H9 (cell line): ENCODE measurements at places on chromosomes 6 and 20.

- no peak for DNase-seq
These were observed 44.5 kb downstream of the NCOA7 start for GRCh38 chr6:125835221-125835744.

DNA sequence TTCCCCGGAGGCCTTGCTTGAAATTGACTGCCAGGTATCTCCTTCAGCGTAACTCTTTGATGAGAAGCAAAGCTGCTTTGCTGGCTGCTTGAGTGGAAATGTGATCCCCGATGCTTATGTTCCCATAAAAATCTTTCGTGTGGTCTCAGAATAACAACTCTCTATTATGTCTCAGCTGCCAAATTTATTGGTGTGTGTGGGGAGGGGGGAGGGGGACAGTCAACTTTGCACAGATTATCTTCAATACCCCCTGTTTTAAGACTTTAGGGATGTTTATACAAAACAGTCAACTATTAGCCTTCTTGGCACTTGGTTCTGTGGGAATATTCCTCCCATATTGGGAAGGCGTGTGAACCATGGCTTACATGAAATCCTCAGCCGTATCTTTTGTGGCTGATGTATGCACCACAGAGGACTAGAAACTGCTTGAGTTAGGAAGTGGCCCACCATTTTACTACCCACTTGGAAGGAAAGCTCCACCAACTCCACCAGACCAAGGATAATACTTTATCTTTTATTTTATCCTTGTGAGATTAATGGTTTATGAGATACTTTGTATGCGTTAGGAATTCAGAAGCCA is 101.5 kb upstream of the SLC24A3 start:
- no peak for DNase-seq

DNA sequence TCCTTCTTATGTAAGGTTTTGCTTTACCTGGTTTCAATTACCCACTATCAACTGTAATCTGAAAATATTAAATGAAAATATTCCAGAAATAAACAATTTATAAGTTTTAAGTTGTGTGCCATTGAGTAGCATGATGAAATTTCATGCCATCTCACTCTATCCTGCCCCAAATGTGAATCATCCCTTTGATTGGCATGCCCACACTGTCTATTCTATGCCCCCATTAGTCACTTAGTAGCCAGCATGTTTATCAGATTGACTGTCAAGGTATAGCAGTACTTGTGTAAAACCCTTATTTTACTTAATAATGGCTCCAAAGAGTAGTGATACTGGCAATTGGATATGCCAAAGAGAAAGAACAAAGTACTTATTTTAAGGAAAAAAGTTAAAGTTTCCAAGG is 403.8 kb downstream of the ADGRB3 start:
- no peak for DNase-seq

DNA sequence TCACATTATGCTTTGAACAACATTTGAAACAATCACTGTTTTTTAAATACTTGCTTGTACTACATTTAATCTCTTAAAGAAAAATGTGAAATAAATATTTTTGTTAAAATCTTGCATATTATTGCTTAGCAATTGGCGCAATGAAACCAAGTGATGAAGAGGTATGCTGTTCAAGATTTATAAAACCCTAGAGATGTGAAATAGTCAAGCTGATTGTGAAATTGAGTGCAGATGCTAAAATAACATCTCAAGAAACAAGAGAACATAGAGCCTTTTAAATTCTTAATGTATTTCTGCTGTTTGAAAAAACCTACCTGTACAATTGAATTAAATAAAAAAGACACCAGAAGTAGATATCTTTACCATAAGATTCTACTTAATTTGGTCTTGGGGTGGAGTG is 179.2 kb upstream of the MCHR2 start:
- no peak for DNase-seq

GRCh38 chr6:117870486-117871242 is 36.4 kb upstream of the SLC35F1 start:
- DNase-seq = no peak

- peak; percentile 14 for DNase-seq
These were observed 67.1 kb downstream of the GFOD1 start for GRCh38 chr6:13420269-13420668.

DNA sequence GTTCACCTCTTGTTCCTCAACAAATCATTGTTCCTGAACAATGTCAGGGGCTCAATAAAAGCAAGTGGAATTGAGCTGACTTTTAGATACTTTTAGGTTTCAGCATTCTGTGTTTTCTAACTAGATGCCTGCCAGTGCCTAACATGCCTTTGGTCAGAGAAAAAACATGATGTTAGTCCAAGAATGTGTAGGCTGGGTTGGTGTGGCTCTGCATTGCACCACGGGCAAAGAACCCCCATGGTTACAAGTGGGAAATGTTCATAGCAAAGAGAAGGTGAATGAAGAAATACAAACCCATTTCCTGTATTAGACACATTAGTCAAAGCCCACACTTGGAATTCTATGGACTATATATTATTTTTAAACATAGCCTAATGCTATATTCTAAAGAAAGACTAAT is 193.3 kb downstream of the TMEM200A start:
- no peak for DNase-seq

GRCh38 chr6:142009647-142010046 is 123.1 kb upstream of the GJE1 start:
- DNase-seq = no peak

DNA sequence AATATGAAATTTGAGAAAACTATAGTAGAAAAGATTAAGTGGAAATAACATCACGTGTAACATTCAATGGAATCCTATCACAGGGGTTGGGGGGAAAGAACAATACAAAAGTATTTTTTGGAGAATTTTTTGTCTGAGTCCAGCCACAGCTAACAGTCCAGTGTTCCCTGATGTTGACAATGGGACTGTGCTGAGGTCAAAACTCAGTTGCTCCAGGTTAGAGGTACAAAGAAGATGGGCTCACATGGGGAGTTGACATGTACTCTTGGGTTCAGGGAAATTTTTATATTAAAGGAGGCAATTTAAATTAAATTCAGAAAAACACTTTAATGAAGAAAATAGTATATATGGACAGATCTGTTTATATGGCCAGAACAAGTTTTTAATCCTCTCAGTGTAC is 995 bp downstream of the MYCT1 start:
- no peak for DNase-seq

DNA sequence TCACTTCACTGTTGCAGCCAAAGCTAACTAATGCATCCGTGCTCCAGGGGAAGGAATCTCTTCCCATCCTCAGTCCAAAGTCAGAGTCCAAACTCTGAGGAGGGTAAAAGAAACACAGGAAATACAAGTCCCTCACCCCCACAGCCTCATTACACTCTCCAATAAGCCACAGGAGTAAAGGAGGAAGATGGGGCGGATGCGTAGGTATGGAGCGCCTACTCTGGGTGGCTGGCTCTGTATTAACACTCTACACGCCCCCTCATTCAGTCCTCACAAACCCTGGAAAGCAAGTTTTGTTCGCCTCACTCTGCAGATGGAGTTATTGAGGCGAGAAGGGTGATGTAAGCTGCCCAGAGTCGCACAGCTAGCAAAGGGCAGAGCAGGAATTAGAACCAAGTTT is 242.9 kb downstream of the NRN1 start:
- no peak for DNase-seq

DNA sequence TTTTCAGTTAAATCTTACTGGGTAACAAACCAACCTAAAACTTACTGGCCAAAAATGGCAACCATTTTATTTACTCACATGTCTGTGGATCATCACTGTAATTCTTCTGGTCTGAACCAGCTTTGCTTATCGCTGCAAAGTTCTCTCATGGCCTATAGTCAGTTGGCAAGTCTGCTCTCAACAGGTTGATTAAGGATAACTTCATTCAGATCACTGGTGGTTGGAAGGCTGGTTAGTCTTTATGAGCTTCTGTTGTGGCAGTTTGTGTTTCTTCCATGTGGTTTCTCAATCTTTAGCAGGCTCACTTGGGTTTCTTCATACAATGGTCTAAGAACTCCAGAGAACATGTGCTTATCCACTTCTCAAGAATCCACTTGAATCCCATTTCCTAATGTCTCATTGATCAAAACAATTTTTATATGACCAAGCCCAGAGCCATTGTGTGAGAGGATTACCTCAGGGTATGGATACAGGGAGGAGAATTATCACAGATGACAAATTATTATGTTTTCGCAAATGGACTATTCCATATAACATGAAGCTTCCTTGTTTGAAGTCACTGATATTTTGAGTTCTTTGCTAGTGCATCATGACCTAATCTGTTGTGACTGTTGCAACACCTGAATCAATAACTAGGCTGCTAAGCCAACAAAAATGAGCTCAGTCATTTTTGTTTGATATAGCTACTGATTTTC is 155.4 kb upstream of the BMP2 start:
- no peak for DNase-seq

- no peak for DNase-seq
These were observed 20.0 kb downstream of the VEGFA start for GRCh38 chr6:43790031-43790430.

- DNase-seq = no peak
These were observed 48.6 kb upstream of the DST start for GRCh38 chr6:56691286-56691595.

GRCh38 chr6:37987018-37987417 is 167.5 kb downstream of the ZFAND3 start:
- no peak for DNase-seq

GRCh38 chr6:374956-375355 is 16.6 kb upstream of the IRF4 start:
- no peak for DNase-seq

DNA sequence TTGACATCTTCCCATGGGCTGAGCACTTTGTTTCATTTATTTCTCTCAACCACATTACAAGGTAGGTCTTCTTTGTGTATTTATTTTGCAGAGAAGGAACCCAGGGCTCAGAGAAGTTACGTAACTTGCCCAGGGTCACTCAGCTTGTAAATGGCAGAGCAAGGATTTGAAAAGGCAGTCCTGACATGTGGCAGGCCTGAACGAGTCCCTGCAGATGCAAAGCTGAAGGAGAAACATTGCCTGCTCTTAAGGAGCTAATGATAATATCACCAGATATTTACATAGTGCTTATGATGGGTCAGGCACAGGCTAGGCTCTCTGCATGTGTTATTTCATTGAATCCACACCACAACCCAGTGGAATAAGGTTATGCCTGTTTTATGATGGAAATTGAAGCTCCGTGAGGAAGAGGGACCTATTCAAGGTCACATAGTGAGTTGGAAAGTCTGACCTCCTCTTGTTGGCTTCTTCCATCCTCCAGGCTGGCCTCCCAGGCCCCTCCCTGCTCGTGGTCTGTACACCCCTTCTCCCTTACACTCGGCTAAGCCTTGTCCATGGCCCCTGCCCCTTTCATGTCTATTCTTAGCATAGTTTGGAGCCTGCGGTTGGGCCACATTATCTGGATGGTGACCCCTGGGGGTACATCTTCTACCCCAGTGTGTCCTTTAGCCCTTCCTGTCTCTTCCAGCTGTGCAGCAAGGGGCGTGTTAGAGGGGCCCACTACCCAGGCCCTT is 12.5 kb downstream of the MYH7B start:
- no peak for DNase-seq

DNA sequence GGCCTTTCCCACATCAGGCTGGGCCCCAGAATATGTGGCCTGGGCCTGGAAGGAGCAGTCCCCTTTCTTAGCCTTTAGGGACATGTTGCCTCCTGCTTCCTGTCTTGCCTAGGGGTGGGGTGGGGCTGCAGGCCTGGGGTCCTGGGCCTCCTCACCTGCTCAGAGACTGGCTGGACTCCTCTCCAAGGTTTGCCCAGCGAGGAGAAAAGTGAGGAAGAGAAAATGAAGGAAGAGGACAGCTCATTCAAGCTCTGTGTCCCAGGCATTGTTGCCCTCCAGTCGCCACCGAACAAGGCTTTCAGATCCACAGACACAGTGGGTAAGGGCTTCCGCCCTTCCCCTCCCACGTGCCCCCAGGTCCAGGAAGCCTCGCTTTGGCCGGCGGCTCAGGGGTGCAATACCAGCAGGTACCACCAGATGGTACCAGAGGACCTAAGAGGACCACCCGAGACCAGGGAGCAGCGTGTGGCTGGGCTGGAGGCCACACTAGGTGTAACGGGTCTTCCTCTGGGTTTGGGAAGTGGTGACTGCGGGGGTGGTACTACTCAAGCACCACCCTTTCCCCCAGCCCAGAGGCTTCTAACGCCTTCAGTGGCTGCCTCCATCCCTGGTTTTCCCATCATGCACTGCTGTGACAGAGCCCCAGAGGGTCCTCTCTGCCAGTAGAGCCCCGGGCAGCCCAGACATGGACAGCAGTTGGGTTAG is 5.5 kb upstream of the BAK1 start:
- peak; percentile 81 for DNase-seq

DNA sequence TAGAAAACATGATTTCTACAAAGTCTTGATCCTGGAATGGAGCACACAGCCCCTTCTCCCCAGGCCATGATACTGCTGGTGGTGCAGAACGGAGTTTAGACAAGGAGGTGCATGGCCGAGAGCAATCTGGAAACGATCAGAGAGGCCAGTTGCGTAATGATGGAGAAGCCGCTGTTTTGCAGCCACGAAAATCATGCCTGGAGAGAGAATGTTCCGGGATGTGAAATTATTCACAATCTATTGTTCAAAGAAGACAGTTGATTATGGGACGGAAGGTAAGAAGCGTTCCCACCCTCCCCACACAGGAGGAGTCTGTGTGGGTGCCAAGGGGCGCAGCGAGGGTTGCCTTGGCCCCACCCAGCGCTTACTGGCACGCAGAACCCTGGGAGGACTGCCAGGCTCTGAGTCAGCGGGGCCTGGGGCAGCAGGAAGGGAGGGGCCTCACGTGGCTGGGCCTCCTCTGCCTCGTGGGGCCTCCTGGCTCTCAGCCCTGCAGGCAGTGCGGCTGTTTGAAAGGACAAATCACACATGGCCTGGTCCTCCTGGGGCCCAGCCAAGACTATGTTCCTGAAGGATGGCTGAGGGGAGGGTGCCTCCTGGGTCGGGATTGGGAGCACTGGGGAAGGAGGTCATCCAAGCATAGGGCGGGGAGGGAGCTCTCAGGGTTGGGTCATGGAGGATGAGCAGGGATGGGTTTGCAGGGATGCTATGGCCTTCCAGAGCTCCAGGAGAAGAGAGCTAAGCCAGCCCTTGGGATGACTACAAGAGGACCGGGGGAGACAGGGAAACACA is 8.7 kb upstream of the AP5S1 start:
- no peak for DNase-seq

GRCh38 chr6:78268591-78269452 is 598.5 kb upstream of the IRAK1BP1 start:
- DNase-seq = no peak
